ENCODE measurements at places on chromosomes 6 and 20. TPM values are rescaled to one million over a fixed set of nuclear protein-coding genes. Genes with fewer than 3 reads are reported as not detected.

DNA sequence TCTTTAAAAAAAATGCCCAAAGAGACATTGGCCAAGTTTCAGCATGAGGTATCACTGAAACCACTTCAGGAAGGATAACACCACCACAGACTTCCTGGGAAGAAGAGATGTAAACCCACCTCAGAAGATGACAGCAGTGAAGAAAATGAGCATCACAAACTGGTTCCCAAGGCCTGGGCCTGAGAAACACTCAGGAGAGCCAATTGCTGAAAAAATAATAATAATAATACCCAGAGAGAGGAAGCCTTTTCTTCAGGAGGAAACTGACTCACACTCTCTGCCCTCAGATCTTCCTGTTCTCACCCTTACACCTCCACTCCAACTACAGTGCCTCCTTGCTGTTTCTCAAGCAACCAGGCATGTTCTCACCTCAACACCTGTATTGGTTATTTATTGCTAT, 68.1 kb upstream of the MAFB start:
- peak; percentile 32 for DNase-seq

DNA sequence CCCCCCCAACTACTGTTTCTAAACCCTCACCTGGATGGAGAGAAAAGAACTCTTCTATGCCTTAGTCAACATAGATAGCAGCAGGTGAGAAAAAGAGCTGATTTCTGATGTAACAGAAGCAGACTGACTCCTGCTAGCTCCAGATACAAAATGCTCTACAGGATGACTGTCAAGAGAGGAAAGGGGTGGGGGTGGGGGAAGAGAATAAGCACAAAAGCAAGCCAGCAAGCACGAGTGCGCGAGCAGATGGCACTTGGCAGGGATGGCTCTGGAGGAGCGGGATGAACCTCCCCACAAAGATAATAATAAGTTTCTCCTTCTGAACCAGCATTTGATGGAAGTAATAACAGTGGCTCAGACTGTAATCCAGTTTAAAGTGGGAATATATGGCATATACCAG, 45.6 kb upstream of the SPDEF start:
- no peak for DNase-seq

DNA sequence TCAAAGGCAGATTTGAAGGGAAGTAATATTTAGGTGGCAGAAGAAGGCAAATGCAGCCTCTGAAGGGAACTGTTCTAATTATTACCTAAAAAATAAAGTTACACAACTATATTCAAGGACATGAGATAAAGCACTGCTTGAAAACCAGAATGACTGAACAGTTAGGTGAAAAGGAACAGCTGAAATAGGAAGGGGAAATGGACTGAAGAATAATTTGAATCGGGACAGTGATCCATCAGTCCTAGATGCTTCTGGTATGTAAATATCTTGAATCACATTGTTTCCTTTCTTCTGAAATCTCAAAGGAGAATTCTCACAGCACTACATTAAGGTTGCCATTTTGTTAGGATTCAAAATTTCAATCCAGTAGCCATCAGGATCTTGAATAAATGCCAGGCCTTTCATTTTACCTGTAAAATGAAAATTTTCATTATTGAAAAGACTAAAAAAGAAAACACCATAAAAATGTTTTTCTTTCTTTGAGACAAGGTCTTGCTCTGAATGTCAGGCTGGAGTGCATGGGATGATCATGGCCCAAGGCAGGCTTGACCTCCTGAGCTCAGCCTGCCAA, 25.9 kb downstream of the GLO1 start:
- no peak for DNase-seq

DNA sequence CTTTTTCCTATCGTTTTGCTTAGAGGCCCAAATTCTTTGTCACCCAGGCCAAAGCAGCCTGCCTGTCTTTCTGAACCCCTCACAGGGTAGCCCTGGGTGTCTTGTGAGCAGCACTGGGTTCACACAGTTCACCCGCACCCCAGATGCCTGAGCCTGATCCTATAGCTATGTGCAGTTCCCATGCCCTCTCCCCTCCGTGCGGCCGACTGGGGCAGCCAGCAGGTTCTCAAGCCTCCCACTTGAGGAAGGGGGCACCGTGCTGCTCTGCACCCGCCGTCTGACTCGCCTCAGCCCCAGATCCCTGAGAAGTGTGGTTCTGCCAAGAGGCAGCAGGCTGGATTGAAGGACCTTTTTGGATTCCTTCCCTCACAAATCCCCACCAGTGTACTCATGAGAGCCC, 89.0 kb downstream of the PSMB1 start:
- no peak for DNase-seq

DNA sequence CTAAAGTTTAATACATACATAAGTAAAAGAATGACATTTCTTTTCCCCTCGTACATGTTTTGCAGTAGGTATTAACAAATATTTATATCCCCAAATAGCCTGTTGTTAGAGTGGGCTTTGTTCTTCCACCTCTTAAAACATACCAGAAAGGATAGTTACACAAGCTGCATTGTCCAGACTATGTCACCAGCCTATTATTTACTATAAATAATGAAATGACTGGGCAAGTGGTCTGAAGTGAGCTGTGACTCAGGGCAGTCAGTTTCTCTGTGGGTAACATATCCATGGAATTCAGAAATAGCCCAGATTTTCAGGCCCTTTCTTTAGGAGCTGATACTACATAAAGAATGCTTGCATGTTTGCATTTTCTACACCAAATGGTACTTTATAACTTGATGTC, 60.1 kb downstream of the FUT9 start:
- DNase-seq, result no peak

- DNase-seq, result peak; percentile 34
Measured at GRCh38 chr6:90415178-90415577, 118.5 kb upstream of the BACH2 start.

DNA sequence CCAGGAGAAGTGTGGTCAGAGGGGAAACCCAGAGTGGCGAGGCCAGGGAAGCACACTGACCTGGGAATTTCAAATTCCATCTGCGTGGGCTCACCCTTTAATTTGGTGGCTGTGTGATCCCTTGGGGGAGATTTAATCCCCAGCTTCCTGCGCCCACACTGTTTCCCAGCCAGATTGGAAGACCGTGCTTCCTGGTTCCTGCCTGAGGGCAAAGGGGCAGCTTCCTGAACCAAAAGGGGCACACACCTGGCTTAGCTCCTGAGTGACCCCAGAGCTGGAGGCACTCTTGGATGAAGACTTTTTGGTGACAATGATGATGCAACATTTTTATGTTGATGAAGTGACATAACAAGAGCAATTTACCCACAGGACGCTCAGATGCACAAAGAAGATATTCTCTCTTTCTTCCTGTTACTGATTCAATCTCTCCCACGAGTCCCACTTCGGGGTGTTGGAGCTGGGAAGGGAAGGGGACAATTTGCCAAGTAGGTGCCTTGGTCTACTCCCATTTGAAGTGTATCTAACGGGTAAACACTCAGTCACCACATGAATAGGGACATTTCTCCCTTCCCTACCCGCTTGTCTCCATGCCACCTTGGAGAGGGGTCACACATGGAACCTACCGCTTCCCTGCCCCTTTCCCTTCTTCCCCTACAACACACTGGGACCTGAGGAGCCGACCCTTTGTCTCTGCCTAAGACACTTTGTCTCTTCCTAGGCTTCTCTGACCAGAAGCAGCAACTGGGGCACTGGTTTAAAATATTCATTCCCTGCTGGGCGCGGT, 28.6 kb upstream of the CDKN1A start:
- DNase-seq, result no peak

PRPH2 gene
- not detected for total RNA-seq

Measured in activated CD4-positive, alpha-beta memory T cell treated with anti-CD3 and anti-CD28 coated beads, Interleukin-2, amount 10 ng/mL, durations not matched to agents 7 days and 5 days (primary cell).